ENCODE measurements at places on chromosomes 12 and 14. TPM values are rescaled to one million over a fixed set of nuclear protein-coding genes. Genes with fewer than 3 reads are reported as not detected.

ALDH1L2 gene
- 9.3 TPM for polyA plus RNA-seq

CLEC7A gene
- 0.87 TPM for polyA plus RNA-seq

KRT77 gene
- not detected for polyA plus RNA-seq

B3GNT4 gene
- 0.14 TPM for polyA plus RNA-seq

SPIC gene
- not detected for polyA plus RNA-seq

TAS2R13 gene
- polyA plus RNA-seq = 0.10 TPM

SOX5 gene
- 1.8 TPM for polyA plus RNA-seq

RPL10L gene
- not detected for polyA plus RNA-seq

TAS2R8 gene
- polyA plus RNA-seq = not detected

ETFBKMT gene
- 2.6 TPM for polyA plus RNA-seq

LRRC10 gene
- polyA plus RNA-seq = not detected

SMIM41 gene
- polyA plus RNA-seq = 0.16 TPM
